NCI-H2029 (cell line): ENCODE measurements at places on chromosomes 6 and 20.

DNA sequence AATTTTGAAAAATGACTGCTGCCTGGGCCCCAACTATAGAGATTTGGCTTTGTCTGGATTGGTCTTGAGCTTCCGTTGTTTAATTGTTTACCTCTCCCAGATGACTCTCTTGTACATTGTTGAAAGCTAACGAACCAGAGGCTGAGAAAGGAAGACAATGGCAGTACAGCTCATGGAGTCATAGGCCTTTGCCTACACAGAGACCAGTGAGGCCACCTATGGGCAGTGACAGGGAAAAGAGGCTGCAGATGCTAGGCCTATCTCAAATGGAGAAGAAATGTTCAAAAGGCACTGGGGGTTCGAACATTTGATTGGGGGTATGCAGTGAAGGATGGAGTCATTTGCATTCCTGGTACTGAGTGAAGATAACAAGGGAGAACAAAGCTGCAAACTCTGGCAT, 29.1 kb downstream of the OPN5 start:
- DNase-seq: no peak

DNA sequence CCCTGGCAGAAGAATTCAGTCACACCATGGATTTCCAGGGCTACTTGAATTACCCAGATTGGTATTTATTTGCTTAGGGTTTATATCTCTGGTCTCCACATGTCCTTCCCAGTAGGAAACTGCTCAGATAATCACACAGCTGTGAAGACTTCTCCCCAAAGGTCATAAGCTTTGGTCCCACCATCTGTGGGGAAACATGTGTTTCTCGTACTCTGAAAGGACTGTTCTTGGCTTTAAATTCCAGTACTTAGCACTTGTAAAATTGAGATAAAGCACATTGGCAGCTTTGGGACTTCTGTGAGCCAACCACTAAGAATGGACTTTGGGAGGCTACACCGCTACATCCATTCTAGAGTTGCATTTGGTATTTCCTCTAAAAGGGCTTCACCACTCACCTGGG, 205.3 kb upstream of the FOXA2 start:
- DNase-seq: no peak

DNA sequence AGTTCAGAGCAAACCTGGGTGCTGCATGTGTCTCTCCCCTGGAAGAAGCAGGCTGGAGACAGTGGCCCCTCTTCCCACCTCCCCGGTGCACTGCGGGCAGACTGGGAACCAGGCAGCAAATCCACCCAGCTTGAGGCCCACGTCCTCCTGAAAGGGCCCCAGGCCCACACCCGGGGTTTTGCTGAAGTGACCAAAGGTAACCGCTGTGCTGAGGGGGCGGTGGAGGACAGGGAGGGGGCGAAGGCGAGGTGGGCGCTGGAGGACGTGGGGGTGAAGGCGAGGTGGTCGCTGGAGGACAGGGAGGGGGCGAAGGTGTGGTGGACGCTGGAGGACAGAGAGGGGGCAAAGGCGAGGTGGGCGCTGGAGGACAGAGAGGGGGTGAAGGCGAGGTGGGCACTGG, 1.8 kb upstream of the BIRC7 start:
- no peak for DNase-seq

DNA sequence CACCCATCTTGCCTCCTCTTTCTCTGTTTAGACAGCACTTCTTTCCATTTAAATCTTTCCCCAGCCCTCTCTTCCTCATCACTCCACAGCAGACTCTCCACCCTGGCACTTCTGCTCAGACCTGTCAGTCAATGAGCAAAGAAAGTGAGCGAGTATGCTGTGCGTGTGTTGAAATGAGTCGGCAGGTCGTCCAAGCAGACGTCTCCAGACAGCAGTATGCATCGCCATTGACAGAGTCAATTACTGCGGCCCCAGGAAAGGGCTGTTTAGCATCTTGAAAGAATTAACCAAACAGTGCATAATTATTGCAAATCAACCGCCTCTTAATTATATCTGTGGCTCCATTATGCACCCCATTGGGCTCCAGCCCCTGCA, 54.8 kb upstream of the KCNG1 start:
- DNase-seq: no peak
